IPS-NIHi11 (cell line): ENCODE measurements at places on chromosomes 13 and 19.

GRCh38 chr19:35868172-35868822 is at the start of gene APLP1:
Gene APLP1, plus strand, starts transcription at chr19:35868574. Its CDS starts 63 bp downstream, at chr19:35868637.
- DNase-seq, result peak; percentile 76

GRCh38 chr13:76049376-76049746 is 413.2 kb downstream of the LMO7 start:
- DNase-seq, result no peak

GRCh38 chr13:35552172-35552844 is 75.8 kb upstream of the MAB21L1 start:
- DNase-seq, result no peak

DNA sequence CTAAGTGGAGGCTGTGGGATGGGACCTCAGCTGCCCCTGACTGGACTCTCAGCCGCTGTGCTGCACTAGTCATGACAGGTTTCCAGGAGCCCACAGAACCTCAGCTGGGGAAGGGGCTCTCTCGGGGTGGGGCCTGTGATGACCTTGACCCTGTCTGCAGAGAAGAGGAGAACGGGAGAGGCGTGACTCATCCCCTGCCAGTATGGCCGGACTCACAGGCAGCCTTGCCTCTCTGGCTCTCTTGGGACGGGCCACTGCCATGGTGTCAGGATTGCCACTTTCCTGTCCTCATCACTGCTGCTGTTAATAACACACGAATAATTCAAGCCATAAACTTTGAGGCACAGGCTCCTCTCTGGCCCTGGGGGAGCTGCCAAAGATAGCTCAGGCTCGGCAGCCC is 295.3 kb downstream of the UQCRFS1 start:
- DNase-seq, result no peak

DNA sequence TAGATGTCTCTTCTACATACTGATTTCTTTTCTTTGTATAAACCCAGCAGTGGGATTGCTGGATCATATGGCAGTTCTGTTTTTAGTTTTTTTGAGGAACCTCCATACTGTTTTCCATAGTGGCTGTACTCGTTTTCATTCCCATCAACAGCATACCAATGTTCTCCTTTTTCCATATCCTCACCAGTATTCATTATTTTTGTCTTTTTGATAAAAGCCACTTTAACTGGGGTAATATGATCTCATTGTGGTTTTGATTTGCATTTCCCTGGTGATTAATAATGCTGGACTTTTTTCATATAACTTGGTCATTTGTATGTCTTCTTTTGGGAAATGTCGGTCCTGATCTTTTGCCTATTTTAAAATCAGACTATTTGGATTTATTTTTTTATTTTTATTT is 108.5 kb downstream of the PAN3 start:
- no peak for DNase-seq

- DNase-seq, result no peak
Observed at GRCh38 chr13:79936368-79937136, 404.4 kb downstream of the SPRY2 start.

- DNase-seq, result no peak
Observed at GRCh38 chr19:7067716-7068115, 1.8 kb upstream of the ZNF557 start.

- DNase-seq, result no peak
Observed at GRCh38 chr13:26786651-26787295, 26.2 kb upstream of the GPR12 start.

GRCh38 chr13:33543631-33544265 is 258.2 kb upstream of the STARD13 start:
- no peak for DNase-seq

- no peak for DNase-seq
Observed at GRCh38 chr19:776549-776948, 20.7 kb upstream of the PTBP1 start.

- DNase-seq, result no peak
Observed at GRCh38 chr13:101556676-101557123, 104.2 kb downstream of the ITGBL1 start.

GRCh38 chr13:41017817-41018601 is 1.1 kb downstream of the ELF1 start:
- DNase-seq, result no peak

GRCh38 chr19:4431296-4431695 is 26.3 kb downstream of the UBXN6 start:
- DNase-seq, result no peak

- DNase-seq, result no peak
Observed at GRCh38 chr13:22423261-22423660, 752.4 kb downstream of the FGF9 start.

DNA sequence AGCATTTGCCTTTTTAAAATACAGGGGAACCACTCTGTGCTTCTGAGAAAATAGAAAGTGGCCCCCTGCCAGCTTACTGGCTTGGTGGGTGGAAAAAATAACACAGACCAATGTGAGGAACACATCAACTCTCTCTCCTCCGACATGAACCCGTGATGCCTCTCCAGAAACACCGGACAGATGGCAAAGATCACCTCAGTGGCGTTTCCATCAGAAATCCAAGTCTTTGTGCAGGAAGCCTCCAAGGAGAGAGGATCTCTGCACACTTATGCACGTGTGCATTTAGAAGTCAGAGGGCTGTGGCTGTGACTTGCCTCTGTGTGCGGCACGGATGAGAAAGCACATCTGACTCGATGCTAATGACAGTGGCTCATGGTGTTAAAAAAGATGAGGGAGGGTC is 112.3 kb upstream of the KLF12 start:
- no peak for DNase-seq

DNA sequence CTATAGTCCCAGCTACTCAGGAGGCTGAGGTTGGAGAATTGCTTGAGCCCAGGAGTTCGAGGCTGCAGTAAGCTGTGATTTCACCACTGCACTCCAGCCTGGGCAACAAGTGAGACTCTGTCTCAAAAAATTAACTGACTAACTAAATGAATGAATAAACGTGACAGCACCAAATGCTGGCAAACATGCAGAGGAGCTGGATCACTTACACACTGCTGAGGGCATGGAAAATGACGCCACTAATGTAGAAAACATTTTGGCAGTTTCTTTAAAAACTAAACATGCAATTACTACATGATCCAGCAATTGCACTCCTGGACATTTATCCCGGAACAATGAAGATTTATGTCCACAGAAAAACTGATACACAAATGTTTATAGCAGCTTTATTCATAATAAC is 31.3 kb upstream of the GTF3A start:
- DNase-seq, result no peak

DNA sequence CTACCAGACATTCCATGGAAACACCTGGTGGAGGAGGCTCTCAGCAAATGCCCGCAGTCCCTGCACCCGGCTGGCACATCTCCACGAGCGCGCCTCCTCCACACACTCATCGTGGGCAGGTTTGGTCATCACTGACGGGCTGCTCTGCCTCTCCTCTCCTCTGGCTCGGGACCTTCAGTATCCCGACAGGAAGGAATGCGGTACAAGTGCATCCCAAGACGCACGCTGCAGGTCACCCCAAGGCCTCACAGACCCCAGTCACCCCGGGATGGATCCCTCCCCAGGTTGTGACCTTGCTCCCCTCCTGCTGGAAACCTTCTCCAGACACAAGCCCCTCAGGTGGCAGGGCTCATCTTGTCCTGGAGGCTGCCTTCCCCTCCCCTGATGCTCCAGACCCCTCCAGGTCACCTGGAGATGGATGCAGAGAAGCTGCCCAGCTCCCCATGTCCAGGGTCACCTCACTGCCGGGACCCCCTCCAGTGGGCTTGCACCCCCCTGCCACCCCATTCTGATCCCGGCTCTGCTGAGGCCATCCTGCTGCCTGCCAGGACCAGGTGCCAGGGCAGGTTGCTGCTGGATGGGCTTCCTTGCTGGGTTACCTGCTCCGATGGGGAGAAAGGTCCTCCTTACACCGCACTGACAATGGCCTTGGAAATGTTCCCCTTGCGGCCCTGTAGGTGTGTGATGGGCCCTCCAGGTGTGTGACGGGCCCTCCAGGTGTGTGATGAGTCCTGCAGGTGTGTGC is 29.9 kb downstream of the C13orf46 start:
- no peak for DNase-seq

DNA sequence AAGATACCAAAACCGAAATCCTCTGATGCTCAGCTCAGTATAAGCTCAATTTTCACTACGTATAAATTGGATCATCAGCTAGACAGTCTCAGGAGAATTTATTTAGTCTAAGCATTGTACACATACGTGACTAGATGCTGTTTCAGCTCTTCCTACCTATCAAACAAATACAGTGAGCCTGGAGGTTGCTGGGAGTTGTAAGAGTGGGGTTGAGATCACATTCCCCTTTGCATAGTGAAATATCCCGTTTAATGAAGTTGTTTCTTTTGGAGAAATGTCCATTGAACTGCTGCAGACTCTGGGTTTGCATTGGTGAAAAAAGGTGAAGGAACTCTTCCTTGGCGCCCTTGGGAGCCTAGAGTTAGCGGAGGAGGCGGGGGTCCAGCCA is 68.9 kb upstream of the GJB6 start:
- DNase-seq, result no peak

GRCh38 chr19:53624771-53625545 is 6.8 kb upstream of the DPRX start:
- no peak for DNase-seq

GRCh38 chr13:89502286-89502685 is 1831.1 kb downstream of the SLITRK5 start:
- DNase-seq, result no peak

DNA sequence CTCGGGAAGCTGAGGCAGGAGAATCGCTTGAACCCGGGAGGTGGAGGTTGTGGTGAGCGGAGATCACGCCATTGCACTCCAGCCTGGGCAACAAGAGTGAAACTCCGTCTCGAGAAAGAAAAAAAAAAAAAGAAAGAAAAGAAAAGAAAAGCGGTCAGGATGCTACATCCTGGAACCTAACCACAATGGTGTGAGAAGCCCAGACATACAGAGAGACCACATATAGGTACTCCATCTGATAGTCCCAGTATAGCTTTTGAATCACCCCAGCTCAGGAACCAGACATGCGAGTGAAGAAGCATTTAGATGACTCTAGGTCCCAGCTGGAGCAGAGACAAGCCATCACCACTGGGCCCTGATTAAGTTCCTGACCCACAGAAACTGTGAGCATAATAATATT is 3.2 kb downstream of the IFNL1 start:
- no peak for DNase-seq

GRCh38 chr19:51094696-51095279 is 12.1 kb upstream of the KLK14 start:
- DNase-seq, result peak; percentile 91

GRCh38 chr19:17334414-17335409 is at the start of gene ANO8:
Gene ANO8, minus strand, starts transcription at chr19:17334855. Its CDS starts 185 bp downstream, at chr19:17334670.
- peak; percentile 83 for DNase-seq

- no peak for DNase-seq
Observed at GRCh38 chr19:35015270-35015953, 14.9 kb upstream of the SCN1B start.

DNA sequence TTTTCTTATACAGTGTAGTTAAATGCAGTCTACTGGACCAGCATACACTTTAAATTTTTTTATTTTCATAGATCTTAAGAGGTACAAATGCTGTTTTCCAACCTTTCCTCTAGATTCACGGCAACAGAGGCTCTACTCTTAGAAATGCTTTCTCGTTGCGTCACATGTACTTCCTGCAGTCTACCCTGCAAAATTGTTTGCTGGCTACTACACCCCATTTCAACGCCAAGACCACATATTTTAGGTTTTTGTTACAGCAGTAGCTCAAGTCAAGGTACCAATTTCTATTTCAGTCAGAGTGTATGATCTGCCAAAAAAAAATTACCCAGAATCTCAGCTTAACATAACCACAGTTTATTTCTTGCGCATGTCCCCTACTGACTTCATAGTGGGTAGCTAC is 94.1 kb downstream of the TNFSF13B start:
- DNase-seq, result no peak

DNA sequence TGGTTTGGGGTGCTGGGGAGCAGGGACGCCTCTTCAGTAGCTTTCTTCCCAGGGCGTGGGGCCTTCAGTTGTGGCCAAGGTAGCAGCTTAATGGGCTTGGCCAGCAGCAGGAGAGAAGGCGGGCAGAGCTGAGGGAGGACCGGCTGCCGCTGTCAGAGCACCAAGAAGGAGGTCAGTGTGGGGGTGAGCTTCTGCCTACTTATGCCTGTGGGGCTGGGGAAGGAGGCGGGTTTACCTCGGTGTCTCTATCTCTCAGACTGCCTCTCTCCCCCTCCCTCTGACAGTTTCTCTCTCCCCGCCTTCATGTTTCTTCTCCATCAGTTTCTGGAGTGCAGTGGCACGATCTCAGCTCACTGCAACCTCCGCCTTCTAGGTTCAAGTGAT is at the start of gene CAPN12:
Gene CAPN12, minus strand, starts transcription at position 177 of the 384 bp plus-strand sequence. CDS start 309 bp downstream, outside the sequence.
- DNase-seq, result no peak

- no peak for DNase-seq
Observed at GRCh38 chr13:34620862-34621261, 321.2 kb upstream of the NBEA start.

DNA sequence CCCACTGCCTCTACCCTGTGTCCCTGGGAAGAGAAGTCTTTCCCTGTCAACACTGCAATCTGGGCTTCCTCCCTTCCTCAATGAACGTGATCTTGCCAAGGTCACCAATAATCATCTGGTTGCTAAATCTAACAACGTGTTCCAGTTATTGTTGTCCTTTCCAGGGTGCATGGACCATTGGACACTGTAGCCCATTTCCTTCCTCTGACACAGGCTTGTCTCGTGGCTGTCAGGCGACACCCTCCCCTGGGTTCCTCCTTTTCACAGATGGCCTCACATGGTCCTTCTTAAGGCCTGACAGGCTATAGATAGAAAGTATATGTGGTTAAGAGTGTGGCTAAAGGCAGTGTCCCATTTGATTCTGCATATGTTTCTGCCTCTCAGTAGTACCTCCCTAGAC is 67.7 kb upstream of the STARD13 start:
- DNase-seq, result no peak

GRCh38 chr19:17263712-17264640 is 569 bp downstream of the USHBP1 start:
- no peak for DNase-seq

DNA sequence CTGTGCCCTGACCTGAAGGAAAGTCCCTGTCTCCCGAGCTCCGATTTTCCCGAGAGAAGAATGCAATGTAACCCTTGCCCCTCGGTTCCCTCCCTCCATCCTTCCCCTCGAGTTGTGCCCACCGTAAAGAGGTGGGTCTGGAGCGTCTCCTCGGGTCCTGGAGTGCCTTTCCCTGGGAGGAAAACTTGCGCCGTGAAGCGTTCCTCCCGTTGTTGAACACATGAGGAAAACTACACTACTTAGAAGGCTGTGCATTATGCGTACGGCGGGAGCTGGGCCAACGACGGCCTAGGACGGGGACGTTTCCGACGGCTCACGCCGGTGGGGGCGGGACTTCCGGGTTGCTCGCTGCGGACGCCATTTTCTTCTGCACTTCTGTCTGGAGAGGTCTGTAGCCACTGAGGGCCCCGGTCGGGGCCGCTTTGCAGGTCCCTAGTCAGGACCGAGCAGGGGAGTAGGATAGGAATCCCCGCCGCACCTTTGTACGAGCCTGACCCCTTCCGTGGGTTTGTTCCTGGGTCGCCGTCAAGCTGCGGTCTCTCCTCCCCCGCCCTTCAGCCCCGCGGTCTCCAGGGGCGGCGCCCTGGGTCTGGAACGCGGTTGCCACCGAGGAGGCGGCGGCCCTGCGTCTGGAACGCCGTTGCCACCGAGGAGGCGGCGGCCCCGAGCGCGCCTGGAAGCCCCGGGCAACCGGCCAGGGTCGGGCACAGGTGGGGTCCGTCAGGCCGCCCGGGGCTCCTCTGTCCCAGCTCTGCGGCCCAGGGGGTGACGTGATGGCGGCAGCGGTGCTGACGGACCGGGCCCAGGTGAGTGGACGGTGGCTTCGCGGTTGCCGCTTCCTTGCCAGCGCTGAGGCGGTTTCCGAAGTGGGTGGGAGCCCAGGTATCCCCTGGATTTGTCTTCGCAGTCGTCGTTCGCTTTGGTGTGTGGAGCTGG is at the start of gene ZNF264:
Gene ZNF264, plus strand, starts transcription at position 360 of the 936 bp plus-strand sequence. Its CDS starts 414 bp downstream, at position 774.
- DNase-seq, result peak; percentile 92
